Dorsolateral prefrontal cortex (tissue), 122 donors: ENCODE measurements at places on chromosomes 13 and 19. TPM values are rescaled to one million over a fixed set of nuclear protein-coding genes. Genes with fewer than 3 reads are reported as not detected.

DNA sequence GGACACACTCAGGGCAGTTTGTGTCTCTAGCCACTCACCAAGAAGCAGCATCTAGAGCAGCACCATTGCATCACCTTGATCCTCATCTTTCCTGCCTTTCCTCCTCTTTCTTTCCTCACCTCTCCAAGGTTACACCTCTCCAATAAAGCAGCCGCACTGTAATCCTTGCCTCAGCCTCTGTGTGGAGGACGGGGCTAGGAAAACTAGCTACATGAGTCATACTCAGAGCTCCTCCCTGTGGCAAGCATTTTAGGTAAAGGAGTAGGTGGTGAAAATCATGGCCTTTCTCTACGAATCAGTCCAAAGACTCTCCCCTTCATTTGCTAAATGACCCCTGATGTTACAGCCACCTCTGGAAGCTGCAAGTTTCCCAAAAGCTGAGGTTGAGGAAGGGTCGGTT, 108.9 kb downstream of the DNAJC15 start:
- no peak for DNase-seq

The GIPC3 gene
- total RNA-seq: 0.47 TPM

DNA sequence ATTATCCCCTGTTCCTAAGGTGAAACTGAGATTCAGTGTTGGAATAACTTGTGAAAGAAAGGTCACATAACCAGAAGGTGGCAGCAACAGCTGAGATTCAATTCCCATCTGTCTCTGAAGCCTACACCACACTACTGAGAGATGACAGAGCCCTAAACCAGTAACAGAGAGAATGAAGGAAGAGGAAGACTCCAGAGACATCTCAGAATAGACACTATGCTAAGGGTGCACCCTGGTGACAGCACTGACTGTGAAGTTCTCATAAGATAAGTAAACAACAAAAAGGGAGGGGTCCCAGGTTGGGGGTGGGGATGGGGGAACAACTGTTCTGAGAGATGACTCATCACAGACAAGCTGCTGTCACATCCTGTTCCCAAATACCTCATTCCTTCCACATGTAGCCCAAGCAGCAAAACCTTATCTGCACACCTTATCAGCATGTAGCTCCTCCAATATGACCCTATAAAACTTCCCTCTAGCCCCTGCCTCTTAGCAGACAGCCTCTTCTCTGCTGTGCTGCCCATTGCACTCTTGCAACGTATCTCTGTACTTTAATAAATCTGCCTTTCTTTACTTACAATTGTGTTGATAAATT, 46.5 kb downstream of the UTP14C start:
- no peak for DNase-seq

GRCh38 chr19:3094601-3095440, 659 bp downstream of the GNA11 start:
- no peak for DNase-seq

The ZNF320 gene
- total RNA-seq: 31.8 TPM

- no peak for DNase-seq
Measured at GRCh38 chr13:112693831-112694497, 4.1 kb downstream of the ATP11A start.

GRCh38 chr19:7734220-7735203, 2.6 kb upstream of the CLEC4G start:
- no peak for DNase-seq

- DNase-seq: no peak
Measured at GRCh38 chr13:91767651-91768050, 369.2 kb downstream of the GPC5 start.

- DNase-seq: peak; percentile 6
Measured at GRCh38 chr13:28031220-28031895, 42.9 kb upstream of the URAD start.

The CEACAM20 gene
- not detected for total RNA-seq

DNA sequence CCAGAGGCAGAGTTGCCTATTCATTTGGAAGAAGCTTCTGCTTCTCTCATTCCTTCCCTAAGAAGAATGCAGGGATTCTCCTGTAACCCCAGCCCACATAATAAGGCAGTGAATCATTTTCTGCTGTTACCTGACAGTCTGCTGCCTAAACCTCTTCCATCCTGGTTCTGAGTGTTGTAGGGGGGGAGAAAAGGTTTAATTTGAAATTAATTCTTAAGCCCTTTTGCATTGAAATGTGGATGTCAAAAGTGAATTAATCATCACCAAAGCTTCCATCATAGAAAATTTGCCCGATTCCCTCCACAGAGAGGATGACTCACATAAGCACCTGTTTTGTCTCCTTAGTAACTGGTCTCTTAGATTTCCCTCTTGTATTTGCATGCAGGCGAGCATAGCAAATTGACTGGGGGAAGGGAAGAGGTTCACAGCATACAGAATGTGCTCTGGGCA, 146.7 kb upstream of the FNDC3A start:
- DNase-seq: no peak

The RGCC gene
- 118 TPM for total RNA-seq

DNA sequence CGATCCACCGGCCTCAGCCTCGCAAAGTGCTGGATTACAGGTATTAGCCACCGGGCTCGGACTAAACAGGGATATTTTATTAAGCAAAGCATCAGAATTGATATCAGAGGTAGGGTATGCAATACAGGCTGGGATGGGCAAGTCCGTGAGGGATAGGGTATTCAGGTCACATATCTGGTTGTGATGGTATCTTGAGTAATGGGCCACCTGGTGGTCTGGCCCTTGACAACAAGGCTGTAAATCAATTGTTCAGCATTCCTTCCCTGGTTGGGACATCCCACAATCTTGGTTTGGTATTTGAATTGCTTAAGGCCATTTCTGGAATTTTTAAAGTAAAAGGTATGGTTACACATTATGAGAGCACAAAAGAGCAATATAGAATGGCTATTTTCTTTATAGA, 1588.0 kb downstream of the SLITRK1 start:
- DNase-seq: no peak

DNA sequence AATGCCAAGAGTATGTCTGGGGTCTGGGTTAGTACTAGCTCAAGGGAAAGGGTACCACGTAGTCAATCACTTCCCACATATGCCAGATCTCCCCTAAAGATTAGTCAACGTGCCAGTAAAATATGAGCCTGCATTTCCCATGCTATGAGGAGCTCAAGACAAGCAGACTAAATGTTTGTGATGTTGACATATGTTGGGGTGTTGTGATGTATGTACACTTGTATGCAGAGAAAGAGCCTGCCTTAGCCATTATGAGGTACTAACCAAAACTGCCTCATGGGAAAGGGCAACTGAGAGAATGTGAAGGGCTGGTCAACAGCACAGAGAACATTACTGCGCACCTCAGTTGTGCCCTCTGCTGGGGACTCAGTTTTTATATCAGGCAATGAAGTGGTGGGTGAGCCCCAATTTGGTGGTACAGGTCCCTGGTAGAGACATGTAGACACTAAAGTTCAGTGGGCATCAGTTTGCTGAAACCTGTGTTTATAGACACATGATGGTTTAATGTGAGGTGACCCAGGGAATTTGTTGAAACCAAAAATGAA, 287.0 kb downstream of the DCT start:
- no peak for DNase-seq

DNA sequence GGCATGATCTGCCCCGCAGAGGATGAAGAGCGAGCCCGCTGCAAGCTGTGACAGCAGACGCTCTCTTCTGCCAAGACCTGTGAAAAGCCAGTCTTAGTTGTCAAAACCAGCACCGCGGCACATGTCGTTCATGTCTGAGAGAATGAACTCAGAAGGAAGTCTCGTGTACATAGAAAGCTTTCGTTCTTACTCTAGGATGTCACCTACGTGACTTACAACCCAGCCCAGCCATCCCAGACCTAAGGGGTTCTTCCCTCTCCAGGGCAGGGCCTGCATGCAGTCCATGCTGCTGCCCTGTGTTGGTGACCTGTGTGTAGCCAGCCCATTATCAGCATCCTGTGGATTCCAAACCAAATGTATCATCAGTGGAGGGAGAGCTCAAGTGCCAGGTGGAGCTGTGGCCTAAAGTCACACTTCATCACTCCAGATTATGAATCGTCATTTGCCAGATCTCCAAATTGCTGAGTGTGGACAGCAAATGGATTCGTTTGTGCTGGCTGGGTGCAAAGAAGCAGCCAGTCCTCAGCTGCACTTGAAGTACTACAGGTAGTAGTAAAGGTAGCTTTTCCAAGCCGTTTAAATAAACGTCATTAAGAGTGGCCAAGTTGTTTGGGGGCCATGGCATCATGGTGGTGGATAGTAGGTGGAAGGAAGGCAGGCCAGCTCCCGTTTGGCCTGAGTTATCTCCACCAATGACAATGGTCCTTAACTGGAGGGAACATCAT, 73.9 kb upstream of the GPR183 start:
- no peak for DNase-seq

GRCh38 chr13:66461021-66461420, 769.1 kb downstream of the PCDH9 start:
- no peak for DNase-seq

The F7 gene
- total RNA-seq: 1.0 TPM

DNA sequence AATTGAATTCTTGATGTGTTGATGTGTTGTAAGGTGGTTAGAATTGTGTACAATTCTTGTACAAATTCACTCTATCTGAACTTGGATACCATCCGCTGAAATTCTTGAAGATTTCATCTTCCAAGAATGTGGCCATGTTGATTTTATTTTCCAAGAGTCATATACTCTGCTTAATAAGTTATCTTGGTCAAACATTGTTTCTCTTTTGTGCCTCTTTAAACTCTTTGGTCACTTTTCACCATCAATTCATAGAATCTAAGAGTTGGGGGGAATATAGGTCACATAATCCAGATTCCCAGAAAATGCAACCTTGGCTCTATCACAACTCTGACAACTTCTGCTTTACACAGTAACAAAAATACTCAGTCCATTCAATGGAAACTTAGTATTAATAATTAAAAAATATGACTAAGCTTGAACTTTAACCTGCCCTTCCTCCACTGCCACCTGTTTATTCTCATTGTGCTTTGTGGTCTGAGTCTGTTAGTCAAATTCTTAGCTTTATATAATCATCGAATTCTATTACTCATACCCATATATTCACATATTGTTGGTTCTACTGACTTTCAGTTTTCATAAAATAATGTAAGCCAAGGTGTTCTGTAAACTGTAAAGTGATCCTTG, 373.2 kb downstream of the LMO7 start:
- DNase-seq: no peak

The FCER2 gene
- not detected for total RNA-seq
